ENCODE measurements at places on chromosomes 4 and X.

GRCh38 chr4:38141808-38142500 is 181.8 kb downstream of the PTTG2 start:
- DNase-seq, result no peak

DNA sequence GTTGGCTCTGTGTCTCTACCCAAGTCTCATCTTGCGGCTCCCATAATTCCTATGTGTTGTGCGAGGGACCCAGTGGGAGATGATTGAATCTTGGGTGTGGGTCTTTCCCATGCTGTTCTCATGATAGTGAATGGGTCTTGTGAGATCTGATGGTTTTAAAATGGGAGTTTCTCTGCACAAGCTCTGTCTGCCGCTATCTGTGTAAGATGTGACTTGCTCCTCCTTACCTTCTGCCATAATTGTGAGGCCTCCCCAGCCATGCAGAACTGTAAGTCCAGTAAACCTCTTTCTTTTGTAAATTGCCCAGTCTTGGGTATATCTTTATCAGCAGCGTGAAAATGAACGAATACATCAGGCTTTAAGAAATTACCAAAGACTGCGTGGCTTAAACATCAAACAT is 31.2 kb downstream of the STIM2 start:
- no peak for DNase-seq

DNA sequence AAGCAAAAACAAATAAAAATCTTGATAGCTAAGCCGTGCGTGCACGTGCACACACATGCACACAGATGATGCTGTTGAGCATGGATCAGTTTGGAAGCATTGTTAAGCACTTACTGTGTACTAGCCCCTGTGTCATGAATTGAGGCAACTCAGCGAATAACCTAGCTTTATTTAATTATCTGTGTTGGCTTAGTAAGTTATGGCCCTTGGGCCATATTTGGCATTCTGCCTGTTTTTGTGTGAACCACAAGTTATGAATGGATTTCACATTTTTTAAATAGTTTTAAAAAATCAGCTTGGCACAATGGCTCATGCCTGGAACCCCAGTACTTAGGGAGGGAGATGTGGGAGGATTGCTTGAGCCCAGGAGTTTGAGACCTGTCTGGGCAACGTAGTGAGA is 113.6 kb upstream of the CBLL2 start:
- no peak for DNase-seq

GRCh38 chrX:104435249-104435648 is 130.8 kb upstream of the IL1RAPL2 start:
- DNase-seq, result no peak

- no peak for DNase-seq
Measured at GRCh38 chr4:86720508-86721068, 126.5 kb downstream of the PTPN13 start.

GRCh38 chr4:183554878-183555585 is 50.2 kb downstream of the ING2 start:
- DNase-seq, result no peak

DNA sequence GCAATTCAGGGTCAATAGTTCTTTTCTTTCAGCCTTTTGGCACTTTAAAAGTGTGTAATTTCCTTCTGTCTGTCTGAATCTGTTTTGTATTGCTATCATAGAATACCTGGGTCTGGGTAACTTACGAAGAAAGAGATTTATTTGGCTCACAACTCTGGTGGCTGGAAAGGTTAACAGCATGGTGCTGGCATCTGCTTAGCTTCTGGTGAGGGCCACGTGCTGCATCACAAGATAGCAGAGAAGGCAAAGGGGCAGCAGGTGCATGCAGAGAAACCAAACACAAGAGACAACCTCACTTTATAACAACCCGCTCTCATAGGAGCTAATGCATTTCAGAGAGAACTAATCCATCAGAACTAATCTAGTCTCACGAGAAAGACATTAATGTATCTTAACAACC is 18.8 kb downstream of the RGN start:
- no peak for DNase-seq

DNA sequence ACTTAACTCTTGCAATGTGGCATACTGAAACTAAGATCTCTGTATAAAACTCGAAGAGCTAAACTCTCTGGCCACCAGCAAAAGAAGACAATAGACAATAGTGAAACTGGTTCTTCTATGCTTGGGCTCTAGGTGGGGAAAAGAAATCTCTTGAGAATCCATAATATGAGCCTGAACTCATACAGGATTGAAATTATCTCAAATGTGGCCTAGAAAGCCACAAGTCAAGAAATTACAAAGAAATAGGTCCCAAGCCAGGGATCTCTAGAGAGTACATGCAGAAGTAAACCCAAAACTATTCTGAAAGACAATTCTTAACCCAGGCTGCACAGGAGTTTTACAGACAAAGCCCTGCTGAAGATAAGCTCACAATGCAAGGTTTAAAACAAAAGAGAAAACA is 127.4 kb downstream of the ANAPC10 start:
- no peak for DNase-seq

DNA sequence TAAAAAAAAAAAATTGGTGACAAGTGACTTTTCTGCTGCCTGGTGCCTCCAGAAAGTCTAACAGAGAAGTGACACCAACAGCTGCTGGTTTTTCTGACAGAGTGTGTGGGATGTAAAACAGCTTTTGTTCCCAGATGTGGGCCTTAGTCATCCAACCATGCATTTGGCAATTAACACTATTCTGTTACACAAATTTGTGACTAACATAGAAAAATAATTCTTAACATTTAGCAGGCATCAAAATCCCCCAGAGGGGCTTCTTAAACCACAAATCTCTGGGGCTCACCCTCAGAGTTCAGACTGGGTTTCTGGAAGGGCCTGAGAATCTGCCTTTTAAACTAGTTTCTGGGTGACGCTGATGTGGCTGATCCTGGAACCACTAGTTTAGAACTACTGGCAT is 100.5 kb upstream of the PCDH7 start:
- DNase-seq, result no peak

- DNase-seq, result no peak
Measured at GRCh38 chr4:108035691-108036090, 46.0 kb downstream of the HADH start.

GRCh38 chr4:108965016-108965415 is 202.2 kb upstream of the ETNPPL start:
- no peak for DNase-seq

DNA sequence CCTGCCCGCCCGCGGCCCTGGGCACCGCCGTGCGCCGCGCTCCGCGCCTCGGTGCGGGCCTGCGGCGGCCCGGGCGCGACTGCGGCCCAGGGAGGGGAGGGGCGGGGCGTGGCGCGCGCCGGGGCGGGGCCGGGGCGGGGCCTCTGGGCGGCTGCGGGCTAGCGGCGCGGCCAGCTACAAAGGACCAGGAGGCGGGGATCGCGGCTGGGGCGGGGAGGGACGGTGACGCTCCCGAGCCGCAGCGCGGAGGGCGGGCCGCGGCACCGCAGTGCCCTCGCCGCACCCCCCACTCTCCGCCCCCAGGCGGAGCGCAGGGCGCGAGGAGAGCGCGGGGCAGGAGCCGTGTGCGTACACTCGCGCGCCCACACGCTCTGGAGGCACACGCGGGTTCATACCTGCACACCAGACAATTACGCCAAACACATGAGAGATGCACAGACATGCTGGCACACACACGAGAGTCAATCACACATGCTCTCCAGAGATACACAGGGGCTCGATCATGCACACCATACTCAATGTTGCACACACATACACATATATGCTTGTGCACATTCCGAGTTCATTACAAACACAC is at the start of gene CRMP1:
TSS of gene CRMP1 (minus strand) at position 83 of the 577 bp plus-strand sequence. CDS start 117 bp downstream, outside the sequence.
- DNase-seq, result peak; percentile 49

DNA sequence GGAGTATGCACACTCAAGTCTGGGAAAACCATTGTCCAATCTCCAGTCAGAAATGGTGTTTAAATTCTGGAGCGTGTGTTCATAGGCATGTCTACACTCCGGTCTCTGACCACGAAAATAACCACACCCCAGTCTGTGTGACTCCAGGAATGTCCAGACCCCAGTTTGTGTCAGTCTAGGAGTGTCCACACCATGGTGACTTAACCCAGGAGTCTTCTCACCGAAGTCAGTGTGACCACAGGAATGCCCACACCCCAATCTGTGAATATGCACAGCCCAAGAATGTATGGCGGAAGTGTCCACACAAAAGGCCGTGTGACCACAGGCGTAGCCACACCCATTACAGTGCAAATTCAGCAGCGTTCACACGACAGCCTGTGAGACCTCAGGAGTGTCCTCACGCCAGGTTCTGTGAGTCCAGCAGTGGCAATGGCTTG is 11.4 kb downstream of the FTSJ1 start:
- no peak for DNase-seq

- DNase-seq, result no peak
Measured at GRCh38 chrX:25028726-25029125, 13.0 kb upstream of the ARX start.

GRCh38 chrX:41336447-41336846 is 2.5 kb downstream of the DDX3X start:
- DNase-seq, result no peak

DNA sequence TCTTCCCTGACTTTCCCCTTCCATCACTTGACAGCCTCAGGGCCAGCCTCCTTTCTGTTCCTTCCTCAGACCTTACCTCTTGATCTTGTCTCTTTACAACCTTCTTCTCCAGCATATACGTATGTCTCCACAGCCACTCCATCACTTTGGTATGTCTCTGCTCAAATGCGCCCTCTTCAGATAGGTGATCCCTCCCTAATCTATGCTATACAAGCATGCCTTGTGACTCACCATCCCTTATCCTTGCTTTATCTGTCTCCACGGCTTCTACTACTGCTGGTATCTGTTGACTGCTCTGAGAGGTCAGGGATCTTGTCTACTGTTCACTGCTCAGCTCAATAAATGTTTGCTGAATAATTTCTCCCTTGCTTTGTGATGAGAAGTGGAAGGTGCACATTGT is 9.0 kb downstream of the ARAP2 start:
- no peak for DNase-seq

GRCh38 chrX:39836802-39837420 is 260.8 kb downstream of the BCOR start:
- DNase-seq, result no peak

DNA sequence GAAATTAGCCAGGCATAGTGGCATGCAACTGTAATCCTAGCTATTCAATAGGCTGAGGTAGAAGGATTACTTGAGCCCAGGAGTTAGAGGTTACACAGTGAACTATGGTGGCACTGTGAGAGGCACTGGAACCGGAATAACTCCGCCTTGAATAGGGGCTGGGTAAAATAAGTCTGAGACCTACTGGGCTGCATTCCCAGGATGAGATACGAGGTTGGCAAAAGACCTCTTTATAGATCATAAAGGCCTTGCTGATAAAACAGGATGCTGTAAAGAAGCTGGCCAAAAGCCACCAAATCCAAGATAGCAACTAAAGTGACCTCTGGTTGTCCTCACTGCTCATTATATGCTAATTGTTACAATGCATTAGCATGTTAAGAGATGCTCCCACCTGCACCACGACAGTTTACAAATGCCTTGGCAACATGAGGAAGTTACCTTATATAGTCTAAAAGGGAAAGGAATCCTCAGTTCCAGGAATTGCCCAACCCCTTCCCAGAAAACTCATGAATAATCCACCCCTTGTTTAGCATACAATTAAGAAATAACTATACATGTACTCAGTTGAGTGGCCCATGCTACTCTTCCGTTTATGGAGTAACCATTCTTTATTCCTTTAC is 88.6 kb downstream of the CENPC start:
- no peak for DNase-seq

DNA sequence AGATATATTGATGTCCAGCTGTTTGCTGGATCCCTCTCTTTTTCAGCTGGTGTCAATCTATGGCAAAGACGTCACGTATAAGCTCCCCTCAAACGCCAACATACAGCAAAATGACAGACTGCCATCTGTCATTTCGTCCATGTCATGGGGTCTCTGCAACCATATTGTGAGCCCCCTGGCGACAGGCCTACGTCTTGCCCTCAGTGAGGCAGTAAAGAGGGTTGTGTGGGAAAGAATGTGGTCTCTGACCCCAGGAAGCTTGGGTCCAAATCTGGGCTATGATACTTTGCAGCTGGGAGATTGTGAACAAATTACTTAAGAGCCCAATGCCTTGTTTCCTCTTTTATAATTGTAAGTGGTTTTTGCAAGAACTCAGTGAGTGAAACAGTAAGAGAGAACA is 7.4 kb downstream of the SUPT20HL2 start:
- no peak for DNase-seq

DNA sequence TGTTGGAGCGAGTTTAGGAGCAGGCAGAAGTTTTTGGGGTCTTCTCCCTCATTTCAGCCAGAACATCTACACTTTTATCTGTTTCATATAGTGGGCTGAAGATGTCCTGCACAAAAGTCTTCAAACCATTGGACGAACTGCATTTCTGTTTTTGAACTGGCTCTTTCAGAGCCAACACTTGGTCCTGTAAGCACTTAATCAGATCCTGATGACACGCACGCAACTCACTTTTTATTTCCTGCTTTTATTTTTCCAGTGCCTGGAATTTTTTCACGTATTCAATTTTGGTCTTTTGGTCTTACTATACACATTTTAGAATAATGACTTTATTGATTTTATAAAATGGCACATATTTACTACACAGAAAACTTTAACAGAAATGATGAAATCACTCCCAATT is 40.2 kb upstream of the NKX3-2 start:
- no peak for DNase-seq

DNA sequence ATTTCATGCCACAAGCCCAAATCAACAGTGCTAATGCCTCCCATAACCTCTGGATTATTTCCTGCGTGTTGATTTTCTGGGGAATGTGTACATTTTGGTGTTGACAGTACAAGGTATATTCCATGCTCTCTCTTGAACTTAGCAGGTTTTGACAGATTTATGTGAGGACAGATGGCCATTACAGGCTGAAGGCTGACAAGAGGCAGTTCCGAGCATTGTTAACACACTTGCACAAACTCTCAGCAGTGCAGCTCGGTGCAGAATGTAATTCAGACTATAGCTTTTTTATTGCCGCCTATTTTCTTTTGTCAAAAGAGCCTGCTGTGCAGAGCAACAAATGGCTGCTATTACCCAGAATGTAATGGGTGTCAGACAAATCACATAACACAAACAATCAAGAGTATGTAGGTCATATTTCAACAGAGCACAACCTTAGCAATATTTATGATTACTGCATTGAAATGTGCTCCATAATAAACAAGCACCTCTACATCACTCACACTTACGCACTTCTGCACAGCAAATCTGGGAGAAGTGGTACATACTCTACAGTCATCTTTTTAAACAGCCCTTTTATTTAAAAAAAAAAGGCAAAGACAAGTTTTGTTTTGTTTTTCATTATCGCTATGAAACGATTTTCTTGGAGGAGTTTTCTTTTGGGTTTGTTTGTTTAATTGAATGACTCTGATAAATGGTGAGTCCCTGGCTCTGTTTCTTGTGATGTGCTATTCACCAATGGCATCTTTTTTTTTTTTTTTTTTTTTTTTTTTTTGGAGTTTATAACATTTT is 71.6 kb downstream of the PPARGC1A start:
- DNase-seq, result no peak

GRCh38 chr4:159266981-159267868 is 164.3 kb downstream of the RAPGEF2 start:
- peak; percentile 23 for DNase-seq

DNA sequence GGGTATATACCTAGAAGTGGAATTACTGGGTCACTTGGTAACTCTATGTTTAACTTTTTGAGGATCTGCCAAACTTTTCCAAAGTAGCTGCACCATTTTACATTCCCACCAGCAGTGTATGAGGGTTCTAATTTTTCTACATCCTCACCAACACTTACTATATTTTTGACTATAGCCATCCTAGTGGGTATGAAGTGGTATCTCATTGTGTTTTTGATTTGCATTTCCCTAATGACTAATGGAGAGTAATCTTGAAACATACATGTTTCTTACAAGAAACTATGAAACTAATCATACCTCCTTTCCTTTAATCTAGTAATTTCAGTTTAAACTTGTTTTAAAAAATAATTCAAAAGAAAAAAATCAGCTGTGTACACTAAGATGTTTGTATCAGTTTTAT is 17.9 kb downstream of the BCLAF3 start:
- DNase-seq, result no peak

- DNase-seq, result no peak
Measured at GRCh38 chr4:137032222-137032621, 500.1 kb downstream of the PCDH18 start.
